ENCODE measurements at places on chromosomes 7 and 10.

GRCh38 chr7:27997188-27997707, 183.3 kb downstream of the JAZF1 start:
- no peak for DNase-seq

GRCh38 chr7:45601816-45602540, 27.8 kb downstream of the ADCY1 start:
- DNase-seq: no peak

GRCh38 chr10:27448921-27449320, 55.2 kb upstream of the RAB18 start:
- DNase-seq: no peak

DNA sequence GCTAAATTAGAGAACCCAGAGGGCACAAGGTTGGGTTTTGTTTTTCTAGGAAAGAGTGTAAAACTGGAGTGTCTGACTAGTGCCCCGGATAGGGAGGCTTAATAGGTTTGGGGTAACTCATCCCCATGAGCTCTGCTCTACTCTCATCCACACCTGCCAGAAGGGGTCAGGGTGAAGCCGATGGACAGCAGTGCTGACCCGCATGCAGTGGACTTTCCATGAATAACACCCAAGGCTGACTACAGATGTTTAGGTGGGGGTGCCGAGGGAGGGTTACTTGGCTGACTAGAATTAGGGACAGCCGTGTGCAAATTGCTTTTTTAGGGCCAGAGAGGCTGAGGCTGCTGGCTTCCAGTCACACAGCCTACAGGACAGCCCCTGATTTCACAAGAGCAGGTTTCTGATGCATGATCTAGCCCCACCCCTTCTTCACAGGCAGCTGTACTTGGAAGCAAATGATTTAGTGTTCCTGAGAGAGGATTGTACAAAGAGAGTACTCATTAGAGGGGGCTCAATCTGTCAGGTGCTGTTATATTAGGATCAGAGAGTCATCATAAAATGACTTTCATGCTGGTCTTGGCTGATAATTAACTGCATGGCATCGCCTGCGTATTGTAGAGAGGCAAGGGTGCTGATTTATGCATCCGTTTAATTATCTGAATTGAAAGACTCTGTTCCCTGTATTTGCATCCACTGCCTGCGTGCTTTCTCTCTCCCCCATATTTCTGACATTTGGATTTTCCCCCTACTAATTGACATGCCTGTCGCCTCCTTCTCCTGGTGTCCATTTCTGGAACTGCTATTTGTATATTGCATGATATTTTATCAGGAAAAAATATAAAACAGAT, 9.5 kb downstream of the INHBA start:
- no peak for DNase-seq

DNA sequence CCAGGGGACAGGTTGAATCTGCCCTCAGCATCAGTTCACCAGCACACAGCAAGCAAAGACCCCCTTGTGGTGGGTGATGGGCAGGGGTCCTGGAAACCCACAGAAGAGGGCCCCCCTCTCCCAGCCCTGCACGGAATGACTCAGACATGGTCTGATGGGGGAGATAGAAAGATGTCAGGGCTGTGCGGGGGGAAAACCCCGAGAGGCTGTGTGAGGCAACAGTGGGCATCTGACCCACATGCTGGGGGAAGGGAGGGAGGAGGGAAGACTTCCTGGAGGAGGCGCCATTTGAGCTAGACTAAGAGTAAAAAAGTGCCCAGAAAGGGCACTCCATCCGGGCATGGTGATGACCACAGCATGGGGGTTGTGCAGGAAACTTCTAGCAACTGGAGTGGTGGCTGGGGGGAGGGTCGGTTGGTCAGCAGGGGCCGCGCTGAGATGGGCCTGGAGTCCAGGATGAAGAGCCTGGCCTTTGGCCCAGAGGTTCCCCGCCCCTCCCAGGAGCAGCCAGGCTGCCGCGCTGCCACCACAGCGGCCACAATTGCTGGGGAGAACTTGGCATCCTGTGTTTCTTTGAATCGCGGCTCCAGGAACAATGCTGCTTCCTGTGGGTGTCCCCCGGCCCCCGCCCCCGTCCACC, 2.5 kb downstream of the LFNG start:
- no peak for DNase-seq

DNA sequence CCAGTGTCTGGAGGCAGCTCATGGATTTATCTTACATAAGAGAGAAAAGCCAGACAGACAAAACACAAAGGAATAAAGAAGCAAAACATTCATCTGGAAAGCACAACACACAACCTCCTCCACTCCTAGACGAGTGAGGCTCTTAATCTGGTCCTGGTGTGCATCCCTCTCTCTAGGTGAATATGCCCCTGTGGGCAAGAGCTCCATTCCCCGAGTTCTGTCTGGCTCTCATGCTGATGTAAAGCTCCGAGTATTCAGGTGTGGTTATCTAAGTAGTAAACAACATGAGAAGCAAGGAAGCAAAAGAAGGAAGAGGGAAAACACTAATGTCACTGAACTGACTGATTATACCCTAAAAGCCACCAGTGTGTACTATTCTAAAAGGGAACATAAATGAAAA, 47.9 kb upstream of the FEZF1 start:
- DNase-seq: no peak
